DMS79 (cell line): ENCODE measurements at places on chromosomes 13 and 19.

DNA sequence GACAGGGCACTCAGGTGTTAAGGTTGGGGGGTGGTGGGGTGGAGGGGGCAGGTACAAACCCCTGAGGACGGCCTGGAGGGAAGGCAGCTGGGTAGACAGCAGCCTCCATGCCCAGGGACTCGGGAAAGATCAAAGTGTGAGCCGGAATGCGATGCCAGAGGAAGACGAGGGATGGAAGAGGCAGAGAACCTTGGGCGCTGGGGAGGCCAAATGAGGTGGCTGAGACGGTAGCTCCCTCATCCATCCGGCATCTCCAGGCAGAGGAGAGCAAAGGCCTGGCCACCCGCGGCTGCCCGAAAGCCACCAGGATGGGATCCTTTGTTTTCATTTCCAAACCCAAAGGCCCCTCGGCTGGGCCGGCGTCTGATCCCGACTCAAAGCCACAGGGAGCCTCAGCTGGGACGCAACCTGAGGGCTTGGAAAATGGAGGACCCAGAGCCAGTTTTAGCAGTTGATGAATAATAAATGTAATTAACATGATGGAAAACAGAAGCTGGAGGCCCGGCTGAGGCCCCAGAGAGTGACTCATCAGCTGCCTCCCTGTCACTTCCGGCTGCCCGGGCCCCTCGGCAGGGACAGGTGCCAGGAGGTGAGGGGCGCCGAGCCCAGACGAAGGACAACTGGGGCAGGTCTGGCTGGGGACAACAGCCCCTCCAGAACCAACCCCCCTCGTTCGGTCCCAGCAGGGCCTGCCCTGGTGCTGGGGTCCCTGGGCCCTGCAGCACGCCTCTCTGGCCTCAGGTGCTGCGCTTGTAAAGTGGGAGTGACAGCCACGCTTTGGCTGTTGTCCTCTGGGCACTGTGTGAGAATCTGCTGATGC lies 61.6 kb downstream of the CEBPG start:
- no peak for DNase-seq

DNA sequence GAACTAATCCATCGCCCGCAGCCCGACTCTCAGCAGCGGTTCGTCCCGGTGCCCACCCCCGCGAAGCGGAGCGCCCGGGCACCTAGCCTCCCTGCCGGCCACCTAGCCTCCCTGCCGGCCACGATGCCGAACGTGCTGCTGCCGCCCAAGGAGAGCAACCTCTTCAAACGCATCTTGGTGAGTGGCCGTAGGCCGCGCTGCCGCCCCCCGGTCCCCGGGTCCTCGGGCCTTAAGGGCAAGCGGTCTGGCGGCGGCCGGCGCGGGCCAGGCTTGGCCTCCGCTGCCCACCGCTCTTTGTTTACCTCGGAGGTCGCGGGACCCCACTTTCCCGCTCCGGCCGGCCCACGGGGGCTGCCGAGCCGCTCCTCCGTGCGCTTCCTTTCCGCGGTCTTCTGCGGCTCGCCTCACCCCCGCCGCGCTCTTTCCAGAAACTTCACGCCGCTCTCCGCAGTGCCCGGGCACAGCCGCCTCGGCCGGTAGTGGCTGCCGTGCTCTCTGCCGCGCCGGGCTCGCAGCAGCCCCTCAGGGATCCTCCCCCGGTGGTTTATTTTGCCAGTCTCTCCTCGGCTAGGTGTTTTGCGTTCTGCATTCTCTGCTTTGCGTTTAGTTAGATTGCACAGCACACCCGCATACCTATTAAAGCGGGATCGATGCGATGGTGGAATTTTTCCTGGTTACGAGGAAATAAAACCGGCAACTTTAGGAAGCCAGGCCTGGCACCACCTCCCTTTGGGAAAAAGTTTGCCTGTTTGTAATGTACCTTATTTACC lies 524 bp downstream of the NAA16 start:
- DNase-seq: no peak

GRCh38 chr13:62171697-62172096 lies 756.0 kb upstream of the PCDH20 start:
- DNase-seq: no peak

GRCh38 chr19:55379174-55379573 lies 2.5 kb downstream of the TMEM190 start:
- DNase-seq: no peak
